ENCODE measurements at places on chromosomes 7 and 10.

DNA sequence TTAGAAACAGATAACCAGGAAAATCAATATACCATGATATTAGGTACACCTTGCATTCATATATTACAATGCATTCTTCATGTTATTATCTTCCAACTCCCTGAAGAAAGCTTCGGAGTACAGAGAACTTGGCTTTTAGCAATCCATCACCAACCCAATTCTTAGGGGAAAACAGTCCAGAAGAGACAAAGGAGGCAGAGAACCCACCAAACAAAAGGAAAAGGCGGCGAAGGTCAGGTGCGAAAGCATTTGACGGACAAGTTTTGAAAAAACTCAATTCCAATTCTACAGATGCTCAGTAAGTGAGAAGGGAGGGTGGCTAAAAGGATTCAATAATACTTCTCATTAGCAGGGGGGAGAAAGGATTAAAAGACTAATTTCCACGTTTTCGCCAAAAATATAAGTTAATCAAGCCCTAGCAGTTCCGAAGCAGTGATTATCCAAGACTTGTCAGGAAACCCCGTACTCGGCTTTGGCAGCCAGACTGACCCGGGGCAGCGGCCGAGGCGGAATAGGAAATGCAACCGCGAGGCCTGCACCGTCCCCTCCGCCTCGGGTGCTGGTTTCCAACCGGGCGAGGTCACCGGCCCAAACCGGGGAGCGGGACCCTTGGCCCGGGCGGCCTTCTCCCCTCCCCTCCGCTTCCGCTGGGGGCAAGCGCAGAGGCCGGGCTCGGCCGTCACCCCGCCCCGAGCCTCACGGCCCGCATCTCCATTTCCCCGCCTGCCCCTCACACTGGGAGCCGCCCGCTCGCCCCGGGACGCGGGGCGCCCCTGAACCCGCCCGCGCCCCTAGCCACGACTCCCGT is 747 bp downstream of the GDI2 start:
- peak; percentile 73 for DNase-seq

DNA sequence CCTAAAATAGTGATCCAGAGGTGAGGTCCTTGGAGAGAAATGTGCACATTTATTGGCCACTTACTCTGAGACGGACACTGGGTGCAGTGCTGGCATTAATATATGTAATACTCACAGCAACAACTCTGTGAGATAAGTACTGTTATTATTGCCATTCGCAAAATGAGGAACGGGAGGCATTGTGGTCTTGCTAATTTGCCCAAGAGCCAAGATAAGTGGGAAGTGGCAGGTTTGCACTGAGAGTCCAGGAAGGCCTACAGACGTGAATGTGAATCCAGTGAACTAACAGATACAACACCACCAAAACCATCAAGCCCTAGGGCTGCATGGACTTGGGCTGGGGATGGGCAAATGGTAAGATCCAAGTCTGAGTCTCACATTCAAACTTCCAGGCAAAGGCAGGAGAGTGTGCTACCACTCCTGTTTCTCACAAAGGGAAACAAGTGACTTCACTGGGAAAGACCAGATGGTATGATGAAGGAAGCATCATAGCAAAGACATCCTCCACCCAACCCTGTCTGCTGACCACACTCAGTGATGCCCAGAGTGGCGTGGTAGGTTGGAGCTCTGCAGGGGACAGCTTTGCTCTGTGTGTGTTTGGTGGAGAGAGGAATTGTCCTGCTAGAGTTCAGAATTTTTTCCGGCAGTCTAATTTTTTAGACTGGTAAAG is 19.2 kb downstream of the TMEM273 start:
- DNase-seq: peak; percentile 80

- no peak for DNase-seq
Observed at GRCh38 chr7:42618651-42619360, 293.1 kb downstream of the C7orf25 start.

DNA sequence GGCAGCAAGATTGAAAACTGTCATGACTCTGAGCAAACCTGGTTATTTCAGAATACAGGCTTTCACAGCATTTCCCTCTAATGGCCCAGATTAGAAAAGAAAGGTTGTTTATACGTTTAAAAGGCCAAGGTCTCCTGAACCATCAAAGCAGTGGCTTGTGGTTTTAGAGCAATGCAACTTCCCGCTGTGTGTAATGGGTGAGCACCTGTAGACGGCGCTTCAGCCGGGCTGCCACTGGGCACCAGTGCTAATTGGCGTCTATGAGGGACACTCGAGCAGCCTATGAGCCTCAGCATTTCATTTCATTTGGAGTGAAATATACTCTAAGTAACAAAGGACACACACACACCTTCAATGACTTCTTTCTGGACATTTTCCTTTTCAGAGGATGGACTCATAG is 671.0 kb upstream of the FZD8 start:
- DNase-seq: no peak

- peak; percentile 58 for DNase-seq
Observed at GRCh38 chr7:18530224-18531179, 35.0 kb downstream of the HDAC9 start.

GRCh38 chr10:124992462-124993344 is 50.8 kb downstream of the ZRANB1 start:
- peak; percentile 59 for DNase-seq

DNA sequence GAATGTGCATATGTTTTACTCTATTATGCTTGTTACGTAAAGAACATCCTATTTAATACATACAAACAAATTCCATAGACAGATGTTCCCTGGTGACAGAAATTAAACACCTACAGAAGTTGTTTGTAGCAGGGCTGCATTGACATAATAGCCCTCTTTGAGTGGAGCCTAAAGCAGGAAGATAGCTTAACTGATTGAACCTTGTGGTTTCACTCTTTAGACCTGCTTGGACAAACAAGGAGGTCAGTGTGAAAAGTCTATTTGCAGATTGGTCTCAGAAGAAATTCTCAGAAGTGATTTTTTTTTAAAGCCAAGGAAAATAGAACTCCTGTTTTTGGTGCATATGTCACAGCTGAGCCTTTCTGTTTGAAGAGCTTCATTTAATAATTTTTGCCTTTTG is 121.3 kb downstream of the PPP1R9A start:
- DNase-seq: no peak

DNA sequence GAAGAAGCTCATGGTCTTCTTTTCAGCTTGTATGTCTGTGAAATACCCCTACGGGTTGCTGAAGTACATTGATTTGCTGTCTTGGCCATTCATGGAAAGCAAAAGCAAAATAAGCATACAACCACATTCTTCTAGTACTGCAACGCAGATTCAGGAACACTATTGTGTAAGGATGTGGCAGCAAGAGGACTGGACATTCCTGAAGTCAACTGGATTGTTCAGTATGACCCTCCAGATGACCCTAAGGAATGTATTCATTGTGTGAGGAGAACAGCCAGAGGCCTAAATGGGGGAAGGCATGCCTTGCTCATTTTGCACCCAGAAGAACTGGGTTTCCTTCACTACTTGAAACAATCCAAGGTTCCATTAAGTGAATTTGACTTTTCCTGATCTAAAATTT is 133.4 kb upstream of the ANKRD1 start:
- no peak for DNase-seq

- no peak for DNase-seq
Observed at GRCh38 chr10:963655-964054, 24.6 kb upstream of the GTPBP4 start.

DNA sequence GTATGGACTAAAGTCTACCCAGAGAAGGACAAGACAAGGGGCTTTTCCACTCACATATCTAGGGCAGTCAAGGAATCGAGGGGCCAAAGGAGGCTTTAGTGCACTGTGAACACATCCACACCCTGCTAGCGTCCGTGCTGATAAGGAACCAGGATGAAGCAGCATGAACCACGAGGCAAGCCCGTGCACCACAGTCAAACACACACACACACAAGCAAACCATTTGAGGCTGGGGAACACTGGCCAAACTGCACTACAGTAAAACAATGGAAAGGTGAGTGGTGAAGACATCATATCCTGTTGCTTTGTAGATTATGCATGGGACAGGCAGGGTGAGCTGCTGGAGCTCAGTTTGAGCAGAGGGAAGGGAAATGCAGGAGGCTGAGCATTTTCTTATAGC is 177.4 kb upstream of the CDCA7L start:
- DNase-seq: no peak

GRCh38 chr10:17235136-17235535 is 7.1 kb downstream of the VIM start:
- peak; percentile 57 for DNase-seq

- no peak for DNase-seq
Observed at GRCh38 chr10:119670717-119671116, 19.5 kb downstream of the BAG3 start.

DNA sequence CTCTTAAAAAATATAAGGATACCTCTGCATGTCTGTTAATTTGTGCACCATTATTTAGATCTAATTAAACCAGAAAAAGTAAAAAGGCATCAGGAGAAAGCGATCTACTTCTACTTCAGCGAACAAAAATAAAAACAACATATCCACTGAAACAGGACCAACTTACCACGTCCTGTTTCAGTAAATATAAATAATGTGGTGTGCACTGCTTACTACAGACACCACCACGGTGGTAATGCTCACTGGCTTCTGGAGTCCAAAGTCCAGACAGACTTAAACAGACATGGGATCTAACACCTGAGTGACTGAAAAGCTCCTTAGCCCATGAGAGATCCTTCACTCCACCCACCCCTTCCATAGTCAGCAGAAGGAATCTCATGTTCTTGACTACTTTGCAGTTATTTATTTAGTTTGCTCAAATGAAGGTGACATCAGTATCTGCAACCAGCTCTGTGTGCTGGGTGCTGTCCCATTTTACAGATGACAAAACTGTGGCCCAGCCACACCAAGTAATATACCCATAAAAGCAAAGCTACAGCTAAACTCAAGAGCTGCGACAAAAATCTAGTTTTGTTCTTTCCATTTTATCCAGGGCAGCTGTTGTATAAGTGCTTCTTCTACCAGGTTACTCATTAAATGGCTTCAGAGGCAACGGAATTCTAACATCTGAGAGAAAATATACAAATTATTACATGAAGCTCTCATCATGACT is 62.1 kb upstream of the NCAPG2 start:
- no peak for DNase-seq

- DNase-seq: no peak
Observed at GRCh38 chr7:69819333-69819705, 221.0 kb downstream of the AUTS2 start.

- no peak for DNase-seq
Observed at GRCh38 chr7:29038463-29038862, 80.3 kb upstream of the TRIL start.

- DNase-seq: no peak
Observed at GRCh38 chr10:14803827-14804226, 29.1 kb upstream of the FAM107B start.

DNA sequence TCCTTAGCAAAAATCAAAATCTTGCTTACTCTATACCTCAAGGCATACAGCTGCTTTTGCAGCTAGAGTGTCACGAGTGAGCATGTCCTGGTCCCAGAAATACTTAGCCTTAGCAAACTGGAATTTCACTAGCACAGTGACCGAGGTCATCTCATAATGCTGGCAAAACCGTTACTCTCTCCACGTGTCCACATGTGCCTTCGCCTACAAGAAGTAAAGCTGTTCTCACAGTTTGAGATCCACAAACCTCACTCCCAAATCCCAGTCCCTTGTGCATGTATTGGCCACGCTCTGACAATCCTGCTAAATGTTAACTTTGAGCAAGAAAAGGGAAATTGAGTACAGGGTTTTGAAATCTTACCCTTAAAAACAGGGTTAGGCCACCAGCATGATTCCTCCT is 111.0 kb upstream of the PLXDC2 start:
- DNase-seq: no peak

DNA sequence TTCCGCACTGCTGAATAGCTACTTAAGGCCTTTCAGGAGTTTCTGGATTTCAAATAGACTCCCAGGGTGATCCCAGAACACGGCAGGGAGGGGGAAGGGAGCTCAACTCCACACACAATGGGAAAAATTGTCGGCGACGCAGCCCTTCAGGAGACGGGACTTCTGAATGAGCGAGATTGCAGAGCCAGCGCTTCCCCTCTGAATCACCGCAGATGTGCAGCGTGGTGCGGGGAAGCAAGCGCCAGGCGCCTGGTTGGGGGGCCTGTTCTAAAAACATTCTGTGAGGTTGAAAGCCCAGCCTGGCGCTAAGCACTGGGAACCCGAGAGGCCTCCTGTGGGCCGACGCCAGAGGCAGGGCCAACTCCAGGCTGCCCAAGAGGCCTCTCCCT is 163.3 kb downstream of the MAD1L1 start:
- no peak for DNase-seq

DNA sequence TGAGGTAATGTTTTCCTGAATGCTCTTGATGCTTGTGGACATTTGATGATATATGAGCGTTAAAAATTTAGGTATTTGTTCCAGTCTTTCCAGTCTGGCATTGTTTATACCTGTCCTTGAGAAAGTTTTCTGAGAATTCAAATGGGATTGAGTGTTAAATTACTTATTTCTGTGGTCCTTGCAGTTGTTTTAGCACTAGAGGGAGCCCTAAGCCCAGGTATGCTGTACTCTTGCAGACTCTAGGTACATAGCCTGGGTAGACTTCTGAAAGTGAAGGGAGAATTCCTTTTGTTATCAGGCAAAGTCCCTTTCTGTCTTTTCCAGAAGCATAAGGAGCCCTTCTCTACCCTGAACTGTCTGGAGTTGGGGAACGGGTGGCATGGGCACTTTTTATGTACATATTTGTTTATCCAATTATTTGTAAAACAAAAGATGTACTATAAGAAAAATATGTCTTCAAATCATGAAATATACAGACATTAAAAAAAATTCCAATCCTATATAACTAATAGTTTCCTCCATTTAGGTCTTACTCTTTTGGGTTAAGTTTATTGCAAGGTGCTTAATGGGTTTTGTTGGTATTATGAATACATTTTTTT is 262.1 kb downstream of the ATRNL1 start:
- peak; percentile 37 for DNase-seq

- no peak for DNase-seq
Observed at GRCh38 chr10:72253578-72253977, 20.1 kb upstream of the DDIT4 start.

GRCh38 chr10:107894516-107894915 is 730.0 kb upstream of the SORCS1 start:
- DNase-seq: peak; percentile 29

GRCh38 chr7:95476072-95476847 is 9.5 kb upstream of the ASB4 start:
- DNase-seq: no peak

GRCh38 chr7:45663965-45664633 is 89.9 kb downstream of the ADCY1 start:
- no peak for DNase-seq
